Hair follicular keratinocyte (primary cell): ENCODE measurements at places on chromosomes 5 and 9. TPM values are rescaled to one million over a fixed set of nuclear protein-coding genes. Genes with fewer than 3 reads are reported as not detected.

The RNF208 gene
- 0.23 TPM in 1 of 2 replicates, not detected in the other for total RNA-seq

The NCS1 gene
- 36.2 and 38.3 TPM in 2 replicates for total RNA-seq

The MCIDAS gene
- 0.27 TPM in 1 of 2 replicates, not detected in the other for total RNA-seq

The CDC23 gene
- total RNA-seq = 18.4 and 22.3 TPM in 2 replicates

The SMARCA2 gene
- total RNA-seq = 28.8 and 38.5 TPM in 2 replicates

The SQSTM1 gene
- total RNA-seq = 122 and 209 TPM in 2 replicates

The PDE8B gene
- total RNA-seq = not detected in 2 replicates

The SNCB gene
- total RNA-seq = 0.15 and 0.23 TPM in 2 replicates

The MSMP gene
- total RNA-seq = not detected in 2 replicates

The C9orf153 gene
- not detected in 2 replicates for total RNA-seq

The NUP155 gene
- total RNA-seq = 25.0 and 31.3 TPM in 2 replicates

The PCA3 gene
- not detected in 2 replicates for total RNA-seq

The PCDHGA1 gene
- not detected in 2 replicates for total RNA-seq

The PCDHAC2 gene
- 1.1 and 1.3 TPM in 2 replicates for total RNA-seq

The SLIT3 gene
- total RNA-seq = 1.3 and 13.8 TPM in 2 replicates

The CDH12 gene
- total RNA-seq = not detected in 2 replicates

The NTNG2 gene
- 0.08 TPM in 1 of 2 replicates, not detected in the other for total RNA-seq

The TMEM215 gene
- total RNA-seq = not detected in 2 replicates

The BTNL3 gene
- not detected in 2 replicates for total RNA-seq

The PDGFRB gene
- 0.23 and 3.3 TPM in 2 replicates for total RNA-seq

The HTR1A gene
- total RNA-seq = not detected in 2 replicates

The SLC6A19 gene
- total RNA-seq = not detected in 2 replicates

The SPATA31A3 gene
- total RNA-seq = not detected in 2 replicates

The CDC20B gene
- not detected in 2 replicates for total RNA-seq

The FIBCD1 gene
- total RNA-seq = 0.08 and 1.1 TPM in 2 replicates

The GPR21 gene
- total RNA-seq = 0.08 and 0.47 TPM in 2 replicates

The SPATA6L gene
- 0.15 and 1.6 TPM in 2 replicates for total RNA-seq

The FOXD4L6 gene
- 0.27 TPM in 1 of 2 replicates, not detected in the other for total RNA-seq

The ACTBL2 gene
- total RNA-seq = 0.04 TPM in 1 of 2 replicates, not detected in the other

The DYNC2I2 gene
- 42.9 and 70.3 TPM in 2 replicates for total RNA-seq

The SVEP1 gene
- 0.04 and 1.6 TPM in 2 replicates for total RNA-seq

The BARX1 gene
- not detected in 2 replicates for total RNA-seq

The SNCAIP gene
- total RNA-seq = not detected in 2 replicates

The TMEM171 gene
- 1.6 and 4.2 TPM in 2 replicates for total RNA-seq

The ENHO gene
- total RNA-seq = not detected in 2 replicates

The DRD1 gene
- total RNA-seq = not detected in 2 replicates

The DDX4 gene
- not detected in 2 replicates for total RNA-seq

The BTNL9 gene
- total RNA-seq = not detected in 2 replicates
